ENCODE measurements at places on chromosomes 7 and 10.

DNA sequence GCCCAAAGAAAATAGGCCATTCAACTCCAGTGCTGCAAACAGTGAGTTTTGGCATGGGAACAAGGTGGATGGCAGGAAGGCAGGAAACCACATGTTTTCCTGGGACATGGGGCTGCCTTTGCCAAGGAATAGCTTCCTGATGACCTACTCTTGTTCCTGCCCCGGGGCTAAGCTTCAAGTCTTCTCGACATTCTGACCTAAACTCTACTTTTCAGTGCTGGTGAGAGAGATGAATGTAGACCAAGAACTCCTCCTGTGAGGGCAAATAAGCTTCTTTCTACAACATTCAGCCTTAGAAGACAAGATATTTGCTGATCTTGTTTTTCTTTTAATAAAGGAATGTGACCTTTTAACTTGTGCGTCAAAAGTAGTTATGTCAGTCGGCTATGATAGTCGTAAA is 199.0 kb downstream of the GPR37 start:
- DNase-seq, result no peak

DNA sequence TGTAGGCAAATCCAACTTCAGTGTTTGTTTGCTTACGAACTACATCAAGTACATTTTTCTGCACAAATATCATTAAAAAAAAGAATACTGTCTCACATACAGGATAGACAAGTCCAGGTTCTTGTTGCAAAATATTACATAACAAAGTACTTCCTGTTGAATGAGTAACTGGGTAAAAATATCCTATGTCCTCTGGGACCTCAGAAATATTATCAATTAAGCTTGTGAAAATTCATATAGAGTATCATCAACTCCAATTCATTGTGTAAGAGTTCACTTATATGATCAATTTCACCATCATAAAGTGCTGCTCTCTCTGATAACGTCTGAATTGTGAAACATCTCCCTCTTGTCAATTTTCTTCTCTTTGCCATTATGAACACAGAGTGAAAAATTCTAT is 22.6 kb downstream of the HERC4 start:
- no peak for DNase-seq

DNA sequence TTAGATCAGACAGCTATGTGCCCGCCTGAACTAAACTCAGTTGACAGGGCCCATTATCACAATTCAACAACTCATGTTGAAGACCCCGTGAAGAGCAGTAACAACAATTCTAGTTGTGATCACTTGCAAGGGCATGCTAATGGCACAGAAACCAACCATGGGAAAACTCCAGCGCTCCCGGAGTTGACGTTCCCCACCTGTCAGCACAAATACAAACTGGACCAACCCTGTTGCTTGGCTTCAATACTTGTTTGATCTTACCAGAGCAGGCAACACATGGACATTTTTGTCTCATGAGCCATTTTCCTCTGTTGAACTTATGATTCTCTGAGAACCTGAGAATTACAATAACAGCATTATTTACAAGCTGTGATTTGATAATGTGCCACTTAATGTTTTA is 119.0 kb upstream of the LANCL2 start:
- no peak for DNase-seq

DNA sequence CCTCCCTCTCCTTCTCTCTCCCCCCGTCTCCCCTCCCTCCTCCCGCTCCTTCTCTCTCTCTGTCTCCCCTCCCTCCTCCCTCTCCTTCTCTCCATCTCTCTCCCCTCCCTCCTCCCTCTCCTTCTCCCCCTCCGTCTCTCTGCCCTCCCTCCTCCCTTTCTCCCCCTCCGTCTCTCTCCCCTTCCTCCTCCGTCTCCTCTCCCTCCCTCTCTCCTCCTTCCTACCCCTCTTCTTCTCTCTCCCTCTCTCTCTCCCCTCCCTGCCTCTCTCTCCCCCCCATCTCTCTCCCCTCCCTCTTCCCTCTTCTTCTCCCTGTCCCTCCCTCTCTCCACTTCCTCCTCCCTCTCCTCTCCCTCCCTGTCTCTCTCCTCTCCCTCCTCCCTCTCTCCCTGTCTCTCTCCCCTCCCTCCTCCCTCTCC is 32.2 kb downstream of the AP5Z1 start:
- DNase-seq, result no peak

DNA sequence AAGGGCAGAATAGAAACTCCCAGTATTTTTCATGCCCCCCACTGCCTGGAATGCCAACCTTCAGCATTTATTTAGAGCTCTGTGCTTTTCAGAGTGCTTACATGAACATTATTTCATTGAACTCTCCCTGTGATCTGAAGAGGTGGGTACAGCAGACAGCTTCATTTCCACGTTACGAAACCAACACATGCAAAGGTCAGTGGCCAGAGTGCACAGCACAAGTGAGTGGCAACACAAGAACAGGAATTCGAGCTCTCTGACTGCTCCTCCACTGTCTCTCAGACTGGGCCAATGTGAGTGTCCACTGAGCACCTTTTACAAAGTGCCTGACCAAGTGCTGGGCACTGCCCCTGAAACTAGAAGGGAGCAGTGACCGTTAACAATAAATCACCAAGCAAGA is 162.9 kb downstream of the GLI3 start:
- no peak for DNase-seq

DNA sequence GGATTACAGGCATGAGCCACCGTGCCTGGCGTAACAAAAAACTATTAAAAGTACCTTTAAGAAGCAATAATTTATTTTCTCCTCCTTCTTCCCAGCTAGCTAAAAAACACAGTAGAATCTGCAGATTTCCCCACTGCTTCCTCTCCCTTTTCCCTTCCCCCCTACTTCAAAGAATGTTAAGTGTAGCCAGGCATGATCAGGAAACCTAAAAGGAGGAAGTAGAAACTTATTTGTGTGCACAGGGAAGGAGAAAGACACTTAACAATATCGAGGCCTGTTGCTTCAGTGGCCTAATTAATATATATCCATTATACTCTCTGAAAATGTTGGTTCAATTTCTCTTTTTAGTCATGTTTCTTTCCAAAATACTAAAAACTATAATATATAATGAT is 127.7 kb downstream of the NRBF2 start:
- no peak for DNase-seq

DNA sequence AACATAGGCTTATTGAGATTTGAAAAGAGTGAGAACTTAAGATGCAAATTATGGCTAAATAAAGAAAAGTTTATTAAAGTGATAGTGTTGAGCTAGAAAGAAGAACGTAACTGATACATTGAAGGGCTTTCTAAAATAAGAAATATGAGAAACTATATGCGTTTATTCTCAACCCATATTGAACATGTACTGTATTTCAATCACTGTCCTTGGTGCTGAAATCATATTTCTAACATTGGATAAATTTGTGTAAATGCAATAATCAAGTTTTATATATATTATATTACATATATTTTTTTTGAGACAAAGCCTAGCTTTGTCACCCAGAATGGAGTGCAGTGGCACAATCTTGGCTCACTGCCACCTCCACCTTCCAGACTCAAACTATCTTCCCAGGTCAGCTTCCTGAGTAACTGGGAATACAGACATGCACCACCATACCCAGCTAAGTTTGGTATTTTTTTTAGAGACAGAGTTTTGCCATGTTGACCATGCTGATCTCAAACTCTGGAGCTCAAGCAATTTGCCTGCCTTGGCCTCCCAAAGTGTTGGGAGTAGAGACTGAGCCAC is 1065.8 kb downstream of the REEP3 start:
- DNase-seq, result no peak

DNA sequence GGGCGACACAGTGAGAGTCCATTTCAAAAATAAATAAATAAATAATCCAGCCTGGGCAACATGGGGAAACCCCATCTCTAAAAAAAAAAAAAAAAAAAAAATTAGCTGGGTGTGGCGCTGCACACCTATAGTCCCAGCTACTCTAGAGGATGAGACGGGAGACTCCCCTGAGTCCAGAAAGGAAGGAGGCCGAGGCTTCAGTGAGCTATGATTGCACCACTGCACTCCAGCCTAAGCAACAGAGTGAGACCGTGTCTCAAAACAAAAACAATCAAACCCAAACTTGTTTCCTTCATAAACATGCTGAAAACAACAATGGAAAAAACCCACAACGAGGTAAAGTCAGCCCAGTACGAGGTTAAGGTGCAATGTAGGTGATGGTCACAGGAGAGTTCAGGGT is 1.2 kb downstream of the COX19 start:
- DNase-seq, result no peak

GRCh38 chr10:132404911-132405462 is 8.0 kb downstream of the PWWP2B start:
- no peak for DNase-seq

DNA sequence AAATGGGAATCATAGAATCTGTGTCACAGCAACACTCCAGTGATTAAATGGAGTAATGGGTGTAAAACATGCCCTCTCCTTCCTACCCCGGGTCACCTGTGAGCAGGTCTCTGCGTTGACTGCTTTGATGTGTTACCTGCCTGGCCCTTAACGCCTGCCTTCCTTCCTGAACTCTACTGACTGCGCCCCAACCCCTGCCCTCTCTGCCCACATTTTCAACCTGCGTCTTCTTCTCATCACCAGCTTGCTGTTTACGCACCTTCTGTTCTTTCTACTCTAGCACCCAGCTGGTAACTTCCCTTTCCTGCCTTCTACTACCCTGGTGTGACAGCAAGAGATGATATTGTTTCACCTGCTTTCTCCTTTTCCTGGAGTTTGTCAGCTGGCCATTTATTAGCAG is 303.0 kb upstream of the LRGUK start:
- DNase-seq, result no peak

DNA sequence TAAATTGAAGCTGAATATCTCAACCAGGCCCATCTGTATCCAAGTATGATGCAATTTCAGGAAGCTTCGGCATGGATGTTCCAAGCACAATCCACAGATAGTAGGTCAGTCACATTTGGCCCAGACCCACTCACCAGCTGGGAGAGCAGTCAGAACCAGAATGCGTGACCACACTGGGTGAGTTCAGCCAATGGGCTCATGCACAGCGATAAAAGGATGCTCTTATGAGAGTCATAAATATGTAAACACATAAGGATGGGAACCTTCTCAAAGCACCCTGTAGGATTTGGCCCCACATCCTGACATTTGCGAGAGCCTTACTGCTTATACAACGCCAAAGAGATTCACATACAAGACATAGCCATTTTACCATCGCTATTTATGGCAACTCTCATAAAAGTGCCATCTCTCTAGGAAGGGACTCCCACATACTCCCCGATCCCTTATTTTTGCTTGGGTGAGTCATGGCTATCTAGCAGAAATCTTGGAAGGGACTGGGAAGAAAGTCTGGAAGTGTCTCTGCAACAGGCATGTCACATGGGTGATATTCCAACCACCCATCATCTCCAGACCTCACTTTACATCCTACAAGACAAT is 3.0 kb downstream of the AFAP1L2 start:
- no peak for DNase-seq

DNA sequence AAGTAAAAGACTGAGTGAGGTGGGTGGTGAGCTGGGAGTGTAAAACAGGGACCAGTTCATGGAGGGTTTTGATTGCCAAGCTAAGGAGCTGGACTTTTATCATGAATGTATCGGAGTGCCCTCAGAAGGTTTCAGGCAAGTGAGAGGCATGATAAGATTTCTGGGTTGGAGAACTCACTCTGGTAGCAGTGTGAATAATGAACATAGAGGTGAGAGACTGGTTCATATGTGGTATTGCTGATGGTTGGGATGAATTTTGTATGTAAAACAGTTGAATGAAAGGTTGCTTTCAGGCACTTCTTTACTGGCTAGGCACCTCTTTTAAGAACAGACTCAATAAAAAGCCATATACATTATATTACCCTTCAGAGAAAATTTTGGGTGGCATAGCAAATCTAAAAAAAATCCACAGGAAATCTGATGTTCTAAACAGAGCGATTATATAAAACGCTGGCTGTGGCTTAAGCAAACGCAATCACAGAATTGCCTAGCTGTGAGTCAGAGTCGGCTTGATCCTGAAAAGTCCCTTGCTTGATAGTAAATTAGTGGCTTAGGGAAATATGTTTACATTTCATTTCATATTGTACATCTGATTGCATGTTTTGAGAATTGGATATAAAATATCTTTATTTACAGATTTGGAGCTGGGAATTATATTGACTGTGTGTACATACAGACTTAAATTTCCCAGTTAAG is 92.9 kb upstream of the HDAC9 start:
- no peak for DNase-seq

DNA sequence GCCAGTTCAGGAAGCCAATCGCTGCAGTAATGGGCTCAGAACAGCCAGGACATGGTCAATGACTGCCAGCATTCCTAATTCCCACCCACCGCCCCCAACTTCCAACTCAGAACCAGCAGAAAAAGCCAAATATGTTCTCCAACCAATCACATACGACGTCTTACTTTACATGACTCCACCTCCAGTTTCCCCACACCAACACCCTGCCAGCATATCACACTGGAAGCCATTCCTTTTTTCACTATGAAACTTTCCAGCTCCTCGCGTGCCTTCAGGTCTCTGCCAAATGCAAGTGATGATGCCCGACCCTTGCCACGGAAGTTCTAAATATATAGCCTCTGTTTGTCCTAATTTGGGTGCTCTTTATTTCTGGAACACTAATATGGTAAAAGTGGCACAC is 12.5 kb downstream of the NPS start:
- DNase-seq, result no peak

DNA sequence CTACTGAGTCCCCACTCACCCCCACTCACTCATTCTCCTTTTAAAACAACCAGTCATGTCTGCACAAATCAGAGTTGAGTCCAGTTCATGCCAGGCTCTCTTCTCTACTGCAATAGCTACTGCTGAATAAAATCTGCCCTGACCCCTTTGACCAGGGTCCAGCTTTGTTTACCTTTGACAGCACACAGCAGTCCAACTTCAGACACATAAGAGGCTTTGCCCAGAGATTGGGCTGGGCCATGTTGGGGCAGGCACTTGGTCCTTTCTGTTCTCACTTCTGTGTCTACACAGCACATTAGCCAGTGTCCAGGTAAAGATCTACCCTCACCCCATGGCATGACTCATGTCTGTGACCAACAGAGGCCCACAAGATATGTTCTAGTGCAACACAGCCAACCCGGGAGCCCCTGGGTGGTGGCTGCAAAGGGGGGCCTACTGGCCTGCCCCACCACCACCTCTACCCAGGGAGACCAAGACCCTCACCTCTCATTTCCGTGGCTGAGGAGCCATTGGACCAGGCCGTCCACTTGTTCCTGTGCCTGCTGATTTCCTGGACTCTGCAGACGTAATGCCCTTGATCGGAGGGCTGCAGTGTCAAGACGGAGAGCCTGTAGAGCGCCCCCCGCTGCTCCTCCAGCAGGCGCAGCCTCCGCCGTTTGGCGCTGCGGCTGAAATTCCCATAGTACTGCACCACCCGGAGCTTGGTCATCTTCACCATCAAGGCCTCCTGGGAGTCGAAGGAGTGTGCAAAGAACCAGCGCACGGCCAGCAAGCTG is 8.0 kb downstream of the VSTM4 start:
- DNase-seq, result no peak

- DNase-seq, result no peak
These were observed 6.2 kb upstream of the MBL2 start for GRCh38 chr10:52778511-52779392.
